DND-41 (cell line): ENCODE measurements at places on chromosomes 13 and 19.
A peak's percentile ranks its signal among the peaks of the same experiment; 100 is the strongest.

DNA sequence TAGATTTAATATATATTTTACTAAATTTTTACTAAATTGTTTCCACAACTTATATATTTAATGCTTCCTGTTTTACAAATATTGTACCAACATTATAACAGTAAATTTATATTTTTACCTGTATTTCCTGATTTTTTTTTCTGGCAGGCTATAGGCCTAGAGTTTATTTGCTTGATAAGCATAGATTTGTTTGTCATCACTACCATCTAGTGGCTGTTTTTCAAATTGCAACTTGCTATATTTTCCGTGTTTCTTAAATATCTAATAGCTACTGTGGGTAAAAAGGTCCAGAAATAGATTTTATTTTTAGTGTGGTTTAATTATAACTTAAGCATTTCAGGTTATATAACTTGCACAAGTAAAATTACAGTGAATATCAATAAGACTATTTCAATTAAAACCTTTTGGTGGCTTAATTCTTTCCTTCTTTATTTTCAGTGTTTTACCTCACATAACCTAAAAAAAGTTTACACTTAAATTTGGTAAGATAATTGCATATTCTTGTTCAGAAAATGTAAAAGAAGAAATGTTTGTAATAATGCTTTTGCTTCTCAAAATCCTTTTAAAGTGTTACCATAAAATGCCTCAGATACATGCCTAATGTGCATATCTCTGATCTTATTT lies 60.6 kb downstream of the NDFIP2 start:
- DNase-seq = no peak

- no peak for DNase-seq
Measured at GRCh38 chr19:41924151-41925145, 3.8 kb downstream of the ERFL start.

GRCh38 chr13:25179832-25180774 lies 8.0 kb upstream of the AMER2 start:
- no peak for DNase-seq

- no peak for DNase-seq
Measured at GRCh38 chr19:36573895-36574720, 1.0 kb upstream of the ZNF529 start.

DNA sequence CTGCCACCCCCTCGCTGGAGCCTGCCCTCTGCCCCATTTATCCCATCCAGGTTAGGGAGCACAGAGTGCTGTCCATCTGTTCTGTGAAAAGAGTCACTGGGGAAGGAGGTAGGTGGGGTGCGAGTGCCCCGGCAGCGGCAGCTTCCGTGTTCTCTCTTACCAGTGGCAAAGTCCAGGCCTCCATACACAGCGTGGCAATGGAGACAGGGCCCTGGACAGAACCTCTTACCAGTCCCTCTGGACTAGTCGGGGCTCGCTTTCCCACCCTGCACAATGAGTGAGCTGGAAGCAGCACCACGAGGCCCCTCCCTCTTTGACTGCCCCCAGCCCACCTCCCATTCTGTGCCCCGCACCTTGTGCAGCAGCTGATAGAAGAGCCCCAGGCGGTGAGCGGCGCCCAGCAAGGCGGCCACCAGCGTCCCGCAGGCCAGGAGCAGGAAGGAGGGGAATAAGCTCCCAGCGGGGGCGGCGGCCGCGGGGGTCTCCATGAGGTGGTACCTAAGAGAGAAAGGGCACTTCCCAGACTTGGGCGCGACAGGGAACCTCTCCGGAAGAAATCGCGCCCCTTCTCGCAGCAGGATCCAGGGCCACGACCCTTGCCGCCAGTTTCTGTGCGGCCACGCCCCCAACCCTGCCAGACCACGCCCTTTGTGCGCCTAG lies 17.5 kb downstream of the SYDE1 start:
- no peak for DNase-seq

DNA sequence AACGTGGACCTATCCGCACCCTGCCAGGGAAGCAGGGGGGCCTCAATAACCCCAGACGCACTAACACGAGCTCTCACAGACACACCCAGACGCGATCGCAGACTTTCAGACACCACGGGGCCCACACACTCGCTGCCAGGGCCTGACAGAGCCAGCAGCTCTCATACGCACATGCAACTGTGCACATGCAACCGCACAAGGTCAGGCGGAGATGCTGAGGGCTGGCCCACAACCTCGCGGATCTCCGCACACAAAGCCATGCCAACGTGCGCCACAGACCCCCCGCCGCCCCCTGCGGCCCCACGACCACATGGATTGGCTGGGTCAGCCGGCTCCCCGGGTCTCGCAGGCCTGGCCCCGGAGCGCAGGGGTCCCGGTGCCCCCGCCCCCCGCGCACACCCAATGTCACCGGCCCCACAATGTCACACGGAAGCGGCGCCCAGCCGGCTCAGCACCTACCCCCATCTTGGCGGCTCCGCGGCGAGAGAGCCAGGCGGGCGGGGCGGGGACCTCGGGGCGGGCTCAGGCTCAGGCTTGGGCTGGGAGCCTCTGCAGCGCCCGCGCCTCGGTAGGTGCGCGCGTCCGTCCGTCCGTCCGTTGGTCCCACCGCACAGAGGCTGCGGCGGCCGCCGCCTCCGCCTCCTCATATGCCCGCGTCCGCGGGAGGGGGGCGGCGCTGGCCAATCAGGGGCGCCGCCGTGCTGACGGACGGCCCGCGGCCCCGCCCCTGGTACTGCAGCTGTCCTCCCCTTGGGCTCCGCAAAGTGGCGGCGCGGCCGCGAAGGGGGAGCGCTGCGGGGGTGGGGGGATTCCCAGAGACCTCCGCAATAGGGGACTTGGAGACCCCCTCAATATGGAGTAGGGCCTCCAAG lies at the start of gene ATP1A3:
ATP1A3 (minus strand) TSS at position 619 of the 872 bp plus-strand sequence; CDS start at position 465, 154 bp downstream.
- DNase-seq = peak; percentile 85

- DNase-seq = peak; percentile 89
Measured at GRCh38 chr19:18280247-18281081, 958 bp downstream of the JUND start.

- DNase-seq = no peak
Measured at GRCh38 chr19:52533901-52534300, 6.4 kb downstream of the ZNF808 start.

DNA sequence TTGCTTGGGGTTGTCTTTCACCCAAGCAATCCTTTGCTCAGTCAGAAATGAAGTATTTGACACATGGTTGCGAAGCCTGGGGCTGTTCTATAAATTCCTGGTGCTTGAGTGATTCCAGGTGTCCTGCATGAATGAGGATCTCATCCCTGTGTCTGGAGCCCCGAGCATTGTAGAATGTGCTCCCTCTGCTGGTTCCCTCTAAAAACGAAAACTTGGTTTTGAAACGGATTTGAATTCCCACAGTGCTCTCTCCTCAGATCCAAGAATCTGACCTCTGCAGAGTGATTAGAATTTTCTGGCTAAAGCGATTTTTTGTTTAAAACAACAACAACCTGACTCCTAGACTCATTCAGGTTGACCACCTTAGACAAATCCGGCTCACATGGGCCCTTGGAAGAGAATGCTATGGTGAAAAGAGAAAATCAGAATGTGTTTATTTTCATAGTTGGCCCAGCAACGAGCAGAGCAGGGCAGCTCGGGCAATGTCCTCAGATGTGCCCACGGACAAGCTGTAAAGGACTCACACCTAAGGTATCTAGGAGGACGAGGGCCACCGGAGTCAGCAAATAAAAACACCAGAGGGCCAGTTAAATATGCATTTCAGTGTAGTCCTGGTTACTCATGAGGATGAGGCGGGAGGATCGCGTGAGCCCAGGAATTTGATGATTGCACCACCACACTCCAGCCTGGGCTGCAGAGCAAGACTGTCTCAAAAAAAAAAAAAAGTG lies 8.7 kb upstream of the ATP12A start:
- DNase-seq = peak; percentile 10

GRCh38 chr13:35993686-35994085 lies 137.5 kb downstream of the DCLK1 start:
- no peak for DNase-seq

DNA sequence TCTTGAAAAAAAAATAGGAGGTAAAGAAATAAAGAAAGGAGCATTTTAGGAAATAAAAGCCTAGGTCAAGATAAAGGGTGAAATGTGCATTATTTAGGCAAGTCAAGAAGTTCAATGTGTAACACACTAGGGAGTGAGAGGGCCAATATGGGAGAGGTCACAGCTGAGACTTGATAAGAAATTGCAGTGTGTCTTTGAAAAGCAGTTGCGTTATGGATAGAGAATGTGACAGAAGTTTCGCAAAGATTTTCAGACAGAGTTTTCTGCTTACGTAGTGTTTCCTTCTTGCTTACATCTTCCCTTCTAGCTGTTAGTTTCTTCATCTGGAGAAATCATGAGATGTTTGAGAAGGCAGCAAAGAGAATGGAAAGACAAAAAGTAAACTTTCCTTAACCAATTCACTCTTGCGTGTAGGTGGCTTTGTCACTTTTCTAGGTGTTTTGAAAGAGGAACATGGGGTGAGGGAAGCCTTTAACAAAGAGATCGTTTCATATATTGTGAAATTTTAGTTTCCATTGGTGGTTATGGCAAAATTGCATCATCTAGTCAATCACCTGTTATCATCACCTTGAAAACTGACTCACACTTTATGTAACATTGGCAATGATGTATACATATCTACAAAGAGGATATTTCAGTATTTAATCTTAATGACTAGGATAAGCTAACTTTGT lies 975.5 kb downstream of the OLFM4 start:
- no peak for DNase-seq

- DNase-seq = no peak
Measured at GRCh38 chr13:48976576-48977285, 1.0 kb downstream of the FNDC3A start.

- DNase-seq = no peak
Measured at GRCh38 chr19:54172471-54173358, at the start of gene TMC4. TSS of gene TMC4 (minus strand) at chr19:54173160. CDS start at chr19:54173117, 43 bp downstream.
